ENCODE measurements at places on chromosomes 2 and 18.

DNA sequence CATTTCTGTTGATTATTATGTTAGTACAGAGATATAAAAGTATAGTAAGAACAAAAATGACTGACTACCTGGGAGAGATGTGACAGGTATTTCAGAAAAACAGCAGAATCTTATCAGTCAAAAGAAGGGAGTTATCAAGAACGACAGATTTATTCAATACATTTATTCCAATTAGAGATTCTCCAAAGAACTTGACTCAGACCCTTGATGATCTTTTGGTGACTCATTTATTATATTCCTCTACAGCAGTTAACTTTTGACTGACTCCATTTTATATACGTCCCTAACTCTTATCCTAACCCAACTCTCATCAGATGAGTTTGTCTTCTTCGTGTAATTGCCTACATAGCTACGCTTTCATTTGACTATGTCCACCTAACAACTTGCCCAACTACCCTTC, 91.1 kb downstream of the C2orf74 start:
- DNase-seq, result no peak

- DNase-seq, result no peak
Observed at GRCh38 chr18:13562494-13563029, 163.8 kb downstream of the FAM210A start.

- no peak for DNase-seq
Observed at GRCh38 chr2:153499439-153499838, 20.9 kb upstream of the RPRM start.

DNA sequence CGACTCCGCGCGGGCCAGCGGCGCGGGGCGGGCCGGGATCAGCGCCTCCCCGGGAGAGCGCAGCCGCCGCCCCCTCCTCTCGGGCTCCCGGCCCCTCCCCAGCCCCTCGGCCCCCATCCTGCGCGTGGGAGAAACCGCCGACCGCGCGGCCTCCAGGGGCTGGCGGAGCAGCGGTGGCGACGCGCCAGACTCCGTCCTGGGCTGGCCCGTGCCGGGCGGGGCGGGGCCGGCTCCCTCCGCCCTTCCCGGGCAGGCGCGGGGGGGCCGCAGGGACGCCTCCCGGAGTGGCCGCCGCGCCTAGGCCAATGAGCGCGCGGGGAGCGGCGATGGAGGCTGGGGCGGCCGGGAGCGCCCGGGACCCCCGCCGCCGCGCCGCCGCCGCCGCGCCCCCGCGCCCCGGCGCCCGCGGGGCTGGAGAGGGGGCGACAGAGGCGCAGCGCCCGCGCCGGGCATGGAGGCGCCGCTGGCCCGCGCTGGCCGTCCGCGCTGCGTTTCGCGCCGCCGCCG, 49.1 kb downstream of the KCNIP3 start:
- DNase-seq, result peak; percentile 42

DNA sequence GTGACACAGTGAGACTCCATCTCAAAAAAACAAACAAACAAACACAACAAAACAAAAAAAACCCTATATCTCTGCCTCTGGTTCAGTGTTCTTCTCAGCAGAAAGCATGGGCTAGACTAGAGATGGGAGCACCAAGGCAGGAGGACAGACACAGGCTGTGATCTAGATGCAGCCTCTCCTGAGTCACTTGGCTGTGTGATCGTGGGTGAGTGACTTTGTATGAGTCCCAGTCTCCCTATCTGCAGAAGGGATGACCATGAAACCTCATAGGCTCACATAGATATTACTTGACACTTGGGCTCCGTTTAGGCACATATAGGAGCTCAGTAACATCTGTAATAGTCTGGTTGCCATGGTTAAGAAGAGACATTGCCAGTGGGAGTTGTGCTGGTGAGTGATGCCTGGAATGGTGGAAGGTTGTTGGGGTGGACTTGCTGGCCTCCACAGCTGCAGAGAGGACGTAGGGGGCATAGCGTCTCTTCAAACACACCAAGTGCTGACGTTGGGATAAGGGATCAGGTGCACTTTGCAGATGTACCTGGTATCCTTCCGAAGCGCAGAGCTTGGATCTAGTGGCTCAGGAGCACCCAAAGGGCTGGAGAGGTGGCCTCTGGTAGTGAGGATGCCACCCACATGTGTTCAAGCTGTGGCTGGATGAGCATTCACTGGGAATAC, 318.9 kb upstream of the HS6ST1 start:
- no peak for DNase-seq

DNA sequence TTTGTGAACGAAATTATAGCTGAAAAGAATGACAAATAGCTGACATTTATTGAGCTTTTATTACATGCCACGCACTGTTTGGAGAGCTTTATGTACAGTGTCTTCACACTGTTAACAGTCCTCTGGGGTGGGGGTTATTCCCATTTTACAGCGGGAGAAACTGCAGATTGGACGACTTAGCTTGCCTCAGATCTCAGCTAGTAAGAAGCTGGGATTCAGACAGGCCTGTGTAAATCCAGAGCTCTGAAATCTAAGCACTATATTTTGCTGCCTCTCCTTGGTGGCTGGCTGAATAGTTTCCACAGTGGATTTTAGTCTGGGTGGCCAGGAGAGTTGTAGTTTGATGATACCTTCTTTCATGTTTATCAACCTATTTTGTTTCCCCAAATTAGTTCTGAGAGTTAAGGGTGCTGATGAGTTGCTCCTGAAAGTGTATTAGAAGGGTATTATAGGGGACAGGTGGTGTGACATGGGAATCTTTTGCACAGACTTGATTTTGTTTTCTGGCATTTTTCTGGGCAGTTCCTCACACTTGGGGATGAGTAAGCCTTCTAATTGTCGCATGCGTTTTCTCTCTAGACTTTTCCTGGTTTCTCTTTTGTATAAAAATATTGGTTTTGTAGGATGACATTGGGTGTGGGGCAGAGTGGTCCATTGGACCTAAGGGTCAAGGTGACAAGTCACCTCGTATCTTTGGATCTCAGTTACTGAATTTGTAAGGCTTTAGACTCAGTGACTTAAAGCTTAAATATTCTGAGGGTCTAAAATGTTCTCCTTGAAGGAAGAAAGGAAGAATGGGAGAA, 1.5 kb downstream of the ACSL3 start:
- DNase-seq, result peak; percentile 66

DNA sequence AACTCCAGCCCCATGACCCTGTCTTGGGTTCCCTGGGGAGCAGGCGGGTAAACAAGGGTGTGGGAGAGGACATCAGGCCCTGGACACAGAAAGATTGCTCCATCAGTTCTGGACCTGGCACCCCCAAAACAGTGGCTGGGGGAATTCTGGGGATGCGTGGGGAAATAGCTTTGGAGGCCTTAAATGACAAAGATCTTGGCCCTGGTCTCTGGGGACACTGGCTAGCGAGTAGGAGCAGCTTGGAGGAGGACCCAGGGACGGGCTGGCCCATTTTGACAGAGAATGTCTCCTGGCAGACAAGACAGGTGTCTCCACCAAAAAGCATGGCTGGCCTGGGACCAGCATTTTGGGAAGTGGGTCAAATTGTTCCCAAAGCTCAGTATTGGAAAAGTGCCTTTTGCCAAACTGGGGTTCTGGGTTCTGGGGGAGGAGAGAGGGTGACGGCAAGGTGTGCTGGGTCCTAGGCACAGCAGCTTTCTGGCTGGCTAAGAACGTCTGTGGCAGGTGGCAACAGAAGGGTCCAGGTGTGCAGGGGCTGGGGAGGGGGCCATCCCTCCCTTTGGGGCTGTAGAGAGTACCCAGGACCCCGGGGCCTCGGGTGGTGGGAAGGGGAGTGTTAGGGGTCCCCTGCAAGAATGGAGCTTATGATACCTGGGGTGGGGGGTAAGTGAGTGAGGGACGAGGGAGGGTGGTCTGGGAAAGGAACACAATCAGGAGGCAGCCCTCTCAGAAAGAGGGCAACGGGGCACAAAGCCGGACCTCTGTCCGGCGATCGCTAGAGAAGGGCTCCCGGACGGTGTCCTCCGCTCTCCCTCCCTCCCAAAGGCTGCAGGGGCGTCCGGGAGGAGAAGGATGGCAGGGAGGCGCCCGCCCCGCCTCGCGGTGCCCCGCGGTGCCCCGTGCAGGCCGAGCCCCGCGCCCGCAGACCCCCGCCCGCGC, 556 bp downstream of the CYRIA start:
- DNase-seq, result no peak

GRCh38 chr2:191679818-191680600, 2.1 kb downstream of the NABP1 start:
- DNase-seq, result peak; percentile 69

DNA sequence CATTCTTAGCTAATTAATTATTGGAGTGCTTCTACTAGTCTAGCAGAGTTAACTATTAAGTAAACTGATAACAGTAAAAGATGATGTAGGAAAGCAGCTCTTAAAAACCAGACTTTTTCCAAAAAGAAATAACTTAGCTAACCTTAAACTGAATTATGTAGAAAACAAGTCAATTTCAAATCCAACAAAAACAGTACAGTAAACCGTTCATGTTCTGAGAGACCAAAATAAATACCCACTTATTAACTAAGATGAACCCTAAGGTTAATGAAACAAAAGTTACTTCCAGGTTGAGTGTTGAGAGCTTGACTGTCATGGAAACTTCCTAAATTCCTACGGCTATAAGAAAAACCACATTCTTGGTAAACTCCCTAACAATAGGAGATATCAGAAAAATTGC, 181.2 kb downstream of the PPP1R1C start:
- DNase-seq, result no peak

- no peak for DNase-seq
Observed at GRCh38 chr2:173659509-173659908, 304.8 kb downstream of the CDCA7 start.

GRCh38 chr18:57737400-57738060, 65.6 kb downstream of the ATP8B1 start:
- peak; percentile 99 for DNase-seq

DNA sequence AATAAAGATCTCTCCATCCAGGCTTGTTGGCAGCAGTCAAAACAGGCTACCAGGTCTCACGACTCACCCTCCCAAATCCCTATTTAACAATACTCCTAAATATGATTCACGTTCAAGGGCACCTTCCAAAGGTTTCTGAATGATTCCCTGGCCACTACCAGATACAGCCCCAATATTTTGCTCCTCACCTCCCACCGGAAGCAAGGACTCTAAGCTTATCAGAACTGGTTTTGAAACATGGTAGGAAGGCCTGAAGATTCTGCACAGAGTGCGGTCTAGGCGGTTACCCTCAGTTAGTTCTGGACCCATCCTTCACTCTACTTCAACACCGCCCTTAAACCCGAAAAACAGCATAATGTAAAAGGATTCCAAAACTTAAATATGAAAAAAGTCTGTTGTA, 5.2 kb downstream of the PPP4R1 start:
- DNase-seq, result no peak

GRCh38 chr2:144877893-144878292, 358.0 kb upstream of the ZEB2 start:
- DNase-seq, result no peak

DNA sequence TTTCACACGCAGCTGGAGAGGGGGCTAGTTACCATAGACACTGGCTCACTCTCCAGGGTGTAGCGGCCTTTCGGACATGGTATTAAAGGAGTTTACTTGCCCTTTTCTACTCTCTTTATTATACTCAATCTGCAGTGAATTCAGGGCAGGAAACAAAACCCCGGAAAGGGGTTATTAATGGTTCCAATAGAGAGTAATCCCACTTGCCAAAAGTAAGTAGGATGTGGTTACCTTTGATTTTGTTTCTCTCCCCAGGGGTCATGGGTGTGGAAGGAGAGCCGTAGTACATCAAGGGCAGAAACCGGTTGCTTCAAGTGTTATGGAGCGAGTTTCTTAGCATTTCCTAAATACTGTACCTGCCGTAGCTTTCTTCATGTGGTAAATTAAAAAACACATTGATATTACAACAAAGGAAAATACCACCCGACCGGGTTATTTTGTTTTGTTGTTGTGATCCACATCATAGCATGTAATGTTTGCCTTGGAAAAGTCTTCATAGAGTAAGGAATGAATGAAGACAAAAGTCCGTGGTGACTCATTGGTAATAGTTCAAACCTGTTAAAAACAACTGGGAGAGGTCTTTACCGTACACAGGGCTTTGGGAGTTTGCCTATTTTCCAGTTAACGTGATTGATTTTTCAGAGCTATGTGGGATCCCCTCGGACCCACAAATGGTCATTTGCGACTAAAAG, 71.5 kb downstream of the SLC4A3 start:
- no peak for DNase-seq

DNA sequence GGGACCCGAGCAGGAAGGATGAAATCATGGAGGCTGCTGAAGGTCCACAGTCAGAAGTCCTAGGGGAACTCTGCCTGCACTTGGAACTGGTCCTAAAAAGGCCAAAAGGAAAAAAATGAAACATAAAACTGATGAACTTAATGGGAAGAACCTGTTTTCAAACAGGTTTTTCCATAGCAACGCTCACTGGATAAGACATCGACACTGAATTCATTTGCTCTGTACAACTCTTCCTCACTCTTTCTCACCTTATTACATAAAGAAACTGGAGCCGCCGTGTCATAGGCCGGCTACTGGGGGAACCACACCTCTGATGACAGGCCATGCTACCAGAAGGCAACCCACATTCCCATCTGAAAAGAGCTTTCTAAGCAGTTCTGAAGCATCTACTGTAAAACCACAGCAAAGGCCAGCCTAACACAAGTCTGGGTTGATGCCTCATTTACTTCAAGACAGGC, 83.6 kb downstream of the FARSB start:
- no peak for DNase-seq

GRCh38 chr2:46495231-46496030, 16.1 kb downstream of the TMEM247 start:
- DNase-seq, result no peak

DNA sequence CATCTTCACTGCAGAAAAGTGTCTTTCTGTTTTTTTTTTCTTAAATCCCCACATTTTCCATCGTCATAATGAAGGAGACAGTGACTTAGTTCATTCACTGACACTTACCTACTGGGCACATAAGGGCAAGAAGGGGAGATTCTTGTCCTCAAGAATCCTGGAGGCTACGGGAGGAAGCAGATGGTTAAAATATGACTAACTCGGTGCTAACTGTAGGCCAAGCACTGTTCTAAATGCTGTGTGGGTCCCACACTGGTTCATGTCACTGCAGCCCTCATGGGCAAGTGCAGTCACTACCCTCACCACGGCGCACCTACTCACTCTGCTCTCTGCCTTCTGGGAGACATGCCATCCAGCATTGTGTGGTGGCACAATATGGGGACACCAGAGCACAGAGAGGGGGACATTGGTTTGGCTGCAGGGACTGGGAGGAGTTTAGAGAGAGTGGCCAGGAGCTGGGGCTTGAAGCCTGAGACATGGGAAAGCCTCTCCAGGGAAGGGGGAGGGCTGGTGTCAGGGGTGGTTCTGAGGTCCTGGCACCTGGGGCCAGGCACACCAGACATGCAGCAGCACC, 305.2 kb downstream of the MYCN start:
- DNase-seq, result no peak

DNA sequence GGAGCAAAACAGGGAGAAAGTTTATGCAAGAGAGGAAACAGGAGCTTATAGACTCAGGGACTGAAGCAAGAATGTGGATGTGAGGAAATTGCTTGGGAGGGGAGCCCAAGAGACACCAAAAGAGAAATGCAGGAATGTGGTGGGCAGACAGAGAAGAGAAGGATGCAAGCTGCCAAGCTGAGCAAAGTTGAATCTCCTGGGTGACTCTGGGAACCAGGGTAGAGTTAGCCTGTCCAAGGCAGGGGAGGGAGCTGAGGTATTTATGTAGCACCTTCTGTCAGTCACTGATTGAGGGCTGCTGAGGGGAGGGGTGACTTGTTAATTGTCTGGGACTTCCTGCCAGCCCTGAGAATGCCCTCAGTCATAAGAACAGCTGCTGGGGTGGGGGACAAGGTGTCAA, 464.3 kb downstream of the NBAS start:
- DNase-seq, result no peak

GRCh38 chr2:161761160-161761559, 136.9 kb downstream of the SLC4A10 start:
- DNase-seq, result no peak

Measured in fibroblast of villous mesenchyme (primary cell).